T-helper 17 cell (primary cell): ENCODE measurements at places on chromosomes 4 and X. TPM values are rescaled to one million over a fixed set of nuclear protein-coding genes. Genes with fewer than 3 reads are reported as not detected.

- DNase-seq, result no peak
Observed at GRCh38 chr4:76078033-76078613, 3.6 kb downstream of the ART3 start.

DNA sequence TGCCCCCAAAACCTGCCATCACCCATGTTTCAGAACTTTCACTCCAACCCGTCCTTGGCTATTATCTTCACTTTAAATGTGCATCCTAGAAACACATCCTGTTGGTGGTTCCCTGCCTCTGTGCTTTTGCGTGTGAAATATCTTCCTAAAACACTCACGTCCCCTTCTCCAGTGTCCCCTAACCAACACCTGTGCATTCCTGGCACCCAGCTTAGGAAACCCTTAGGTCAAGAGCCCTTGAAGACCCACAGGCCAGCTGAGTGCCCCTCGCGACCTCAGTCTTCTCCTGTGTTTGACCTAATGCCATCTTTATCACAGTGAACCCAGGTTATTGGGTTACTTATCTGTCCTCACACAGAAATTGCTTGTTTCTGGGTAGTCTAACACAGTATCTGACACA, 117.6 kb downstream of the STK32B start:
- no peak for DNase-seq

DNA sequence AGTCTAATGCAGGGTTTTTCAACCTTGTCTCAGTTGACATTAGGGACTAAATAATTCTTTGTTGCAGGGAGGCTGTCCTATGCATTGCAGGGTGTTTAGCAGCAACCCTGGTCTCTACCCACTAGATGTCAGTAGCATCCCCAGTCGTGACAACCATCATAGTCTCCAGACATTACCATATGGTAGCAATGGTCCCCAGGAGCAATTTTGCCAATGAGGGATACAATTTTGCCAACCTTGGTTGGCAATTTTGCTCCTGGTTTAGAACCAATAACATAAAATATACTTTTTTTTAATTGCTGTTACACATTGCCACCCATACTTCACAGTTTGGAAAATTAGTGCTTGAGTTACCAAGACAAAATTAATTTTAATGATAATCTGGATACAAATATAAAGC, 6.0 kb downstream of the EREG start:
- no peak for DNase-seq

The TRIM60 gene
- total RNA-seq, result not detected

DNA sequence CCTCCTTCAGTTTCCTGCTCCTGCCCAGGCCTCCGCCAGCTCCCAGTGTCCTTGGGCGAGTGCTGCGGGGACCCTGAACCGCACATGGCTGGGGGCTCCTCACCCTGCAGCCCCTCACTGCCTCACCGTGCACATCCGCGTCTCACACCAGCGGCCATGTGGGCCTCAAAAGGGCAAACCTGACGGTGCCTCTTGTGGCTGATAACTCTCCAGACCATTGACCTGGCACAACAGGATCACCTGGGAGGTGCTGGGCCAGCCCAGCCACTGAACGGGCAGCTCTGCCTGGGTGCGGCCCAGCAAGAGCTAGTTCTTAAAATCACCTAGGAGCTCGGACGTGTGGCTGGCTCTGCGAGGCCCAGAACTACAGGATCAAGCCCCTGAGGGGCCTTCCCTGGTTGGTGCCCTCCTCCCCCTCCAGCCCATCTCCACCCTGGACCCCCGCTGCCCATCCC, 4.1 kb upstream of the S100P start:
- DNase-seq, result no peak

DNA sequence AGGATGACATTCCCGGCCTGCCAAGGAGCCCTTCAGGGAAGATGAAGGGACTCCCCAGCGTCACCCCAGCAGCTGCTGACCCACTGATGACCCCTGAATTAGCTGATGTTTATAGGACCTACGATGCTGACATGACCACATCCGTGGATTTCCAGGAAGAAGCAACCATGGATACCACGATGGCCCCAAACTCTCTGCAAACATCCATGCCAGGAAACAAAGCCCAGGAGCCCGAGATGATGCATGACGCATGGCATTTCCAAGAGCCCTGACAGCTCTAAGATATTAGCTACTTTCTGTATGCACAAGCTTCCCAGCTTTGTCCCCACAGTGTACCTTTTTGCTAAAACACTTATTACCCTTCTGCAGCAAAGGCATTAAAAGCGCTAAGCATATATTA, 14.4 kb downstream of the AMBN start:
- DNase-seq, result no peak

The SERTM2 gene
- total RNA-seq, result not detected

GRCh38 chrX:100478714-100479306, 68.7 kb upstream of the PCDH19 start:
- DNase-seq, result no peak

The SUPT20HL2 gene
- not detected for total RNA-seq

The CPZ gene
- not detected for total RNA-seq

The TAF7L gene
- not detected for total RNA-seq

DNA sequence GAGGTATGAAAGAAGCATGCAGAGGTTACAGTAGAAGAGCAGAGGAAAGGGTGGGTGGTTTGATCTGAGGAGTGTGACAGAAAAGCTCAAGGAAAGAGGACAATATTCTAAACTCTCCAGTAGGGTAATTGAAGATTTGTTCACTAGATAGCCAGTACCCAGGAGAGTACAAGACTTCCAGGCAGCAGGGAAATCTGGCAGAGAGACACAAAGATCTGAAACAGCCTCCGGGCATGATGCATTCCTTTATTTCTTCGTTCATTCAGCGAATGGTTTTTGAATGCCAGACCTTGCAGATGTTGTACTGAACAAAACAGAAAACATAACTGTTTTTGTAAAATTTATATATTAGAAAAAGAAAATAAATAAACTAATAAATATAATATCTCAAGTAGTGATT, 766.6 kb downstream of the FAT4 start:
- no peak for DNase-seq

DNA sequence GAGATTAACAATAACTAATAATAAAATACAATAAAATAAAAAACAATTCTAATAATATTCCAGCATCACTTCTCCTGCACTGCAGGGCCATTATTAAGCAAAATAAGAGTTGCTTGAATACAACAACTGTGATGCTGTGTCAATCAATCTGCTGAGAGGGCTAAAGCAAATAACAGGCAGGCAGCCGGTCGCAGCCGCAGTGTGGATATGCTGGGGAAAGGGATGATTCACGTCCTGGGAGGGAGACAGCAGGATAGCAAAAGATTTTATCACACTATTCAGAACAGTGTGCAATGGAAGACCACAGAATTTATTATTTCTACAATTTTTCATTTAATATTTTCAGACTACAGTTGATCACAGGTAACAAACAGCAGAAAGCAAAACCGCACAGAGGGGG, 76.5 kb upstream of the SMARCAD1 start:
- DNase-seq, result no peak

DNA sequence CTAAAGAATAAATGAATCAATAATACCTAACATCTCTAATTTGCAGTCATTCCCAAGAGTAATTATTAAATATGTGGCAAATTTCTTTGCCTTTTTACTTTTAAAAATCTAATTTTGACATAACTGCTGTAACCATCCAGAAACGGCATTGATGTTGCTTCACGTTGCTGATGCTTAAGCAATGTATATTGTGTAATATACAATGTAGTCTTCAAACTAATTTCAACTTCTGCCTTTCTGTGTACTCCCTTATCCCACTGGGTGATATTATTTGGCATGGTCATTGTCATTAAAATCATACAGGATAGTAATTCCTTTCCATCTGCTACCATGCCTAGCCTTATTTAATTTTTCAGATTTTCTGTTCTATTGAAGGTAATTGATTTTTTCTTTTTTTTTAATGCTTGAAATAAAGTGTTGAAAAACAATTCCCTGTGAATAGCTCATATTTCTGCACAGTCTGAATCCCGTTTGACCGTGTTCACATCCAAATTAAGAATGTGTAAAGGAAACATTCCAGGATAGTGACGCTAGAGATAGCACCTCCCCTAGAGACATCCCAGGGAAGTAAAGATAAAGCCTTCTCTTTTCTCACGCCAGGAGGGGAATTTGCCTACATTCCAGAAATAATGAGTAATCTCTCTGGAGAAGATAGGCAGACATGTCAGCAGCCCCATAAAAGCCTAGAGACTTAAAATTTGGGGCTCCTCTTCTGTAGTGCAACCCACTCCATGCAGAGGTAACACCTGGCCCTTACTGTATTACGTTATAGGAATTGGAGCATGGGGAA, 8.6 kb downstream of the FAM200B start:
- no peak for DNase-seq

DNA sequence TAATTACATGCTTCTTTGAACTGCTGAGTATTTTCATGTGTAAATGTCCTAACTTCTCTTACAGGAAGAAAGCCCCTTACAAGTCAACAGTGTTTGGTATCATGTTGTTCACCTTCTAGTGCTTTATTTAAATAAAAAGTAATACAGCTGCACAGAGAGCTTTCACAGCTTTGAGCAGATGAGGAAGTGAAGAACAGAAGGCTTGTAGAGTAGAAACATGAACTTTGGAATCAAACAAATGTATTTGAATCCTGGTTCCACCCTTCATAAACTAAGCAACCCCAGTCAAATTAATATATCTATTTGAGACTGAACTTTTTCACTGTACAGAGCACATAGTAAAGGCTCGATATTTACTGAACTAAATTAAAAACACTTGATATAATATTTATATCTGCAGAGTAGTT, 120.5 kb downstream of the CAMK2D start:
- DNase-seq, result no peak

The VCX2 gene
- not detected for total RNA-seq

The ARX gene
- not detected for total RNA-seq

- DNase-seq, result no peak
Observed at GRCh38 chr4:139774759-139775487, 109.3 kb downstream of the MGST2 start.

DNA sequence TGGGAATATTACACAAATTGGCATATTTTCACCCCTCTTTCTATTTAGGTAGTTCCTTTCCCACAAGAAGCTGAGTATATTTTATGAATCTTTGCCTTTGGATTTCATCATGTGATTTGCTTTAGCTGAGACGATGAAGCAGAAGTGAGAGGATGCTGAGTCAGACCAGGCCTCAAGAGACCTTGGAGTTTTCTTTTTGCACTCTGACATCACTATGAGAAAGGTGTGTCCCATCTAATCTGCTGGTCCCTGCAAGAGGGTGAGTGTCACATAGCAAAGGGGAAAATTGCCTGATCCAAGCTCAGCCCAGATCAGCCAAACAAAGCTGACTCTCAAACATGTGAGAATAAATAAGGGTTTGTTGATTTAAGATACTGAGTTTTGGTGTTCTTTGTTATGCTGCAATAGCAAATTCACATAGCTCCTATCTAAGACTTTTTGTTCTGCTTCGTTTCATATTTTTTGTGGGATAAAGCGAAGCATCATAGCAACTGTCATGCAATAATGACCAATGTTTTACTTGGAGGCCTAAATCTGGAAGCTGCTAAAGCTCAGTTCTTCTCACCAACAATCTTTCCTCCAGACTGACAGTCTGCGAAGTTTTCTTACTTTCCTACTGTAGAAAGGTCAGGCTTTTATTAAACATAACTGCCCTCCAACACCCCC, 176.9 kb downstream of the PDHA2 start:
- no peak for DNase-seq

DNA sequence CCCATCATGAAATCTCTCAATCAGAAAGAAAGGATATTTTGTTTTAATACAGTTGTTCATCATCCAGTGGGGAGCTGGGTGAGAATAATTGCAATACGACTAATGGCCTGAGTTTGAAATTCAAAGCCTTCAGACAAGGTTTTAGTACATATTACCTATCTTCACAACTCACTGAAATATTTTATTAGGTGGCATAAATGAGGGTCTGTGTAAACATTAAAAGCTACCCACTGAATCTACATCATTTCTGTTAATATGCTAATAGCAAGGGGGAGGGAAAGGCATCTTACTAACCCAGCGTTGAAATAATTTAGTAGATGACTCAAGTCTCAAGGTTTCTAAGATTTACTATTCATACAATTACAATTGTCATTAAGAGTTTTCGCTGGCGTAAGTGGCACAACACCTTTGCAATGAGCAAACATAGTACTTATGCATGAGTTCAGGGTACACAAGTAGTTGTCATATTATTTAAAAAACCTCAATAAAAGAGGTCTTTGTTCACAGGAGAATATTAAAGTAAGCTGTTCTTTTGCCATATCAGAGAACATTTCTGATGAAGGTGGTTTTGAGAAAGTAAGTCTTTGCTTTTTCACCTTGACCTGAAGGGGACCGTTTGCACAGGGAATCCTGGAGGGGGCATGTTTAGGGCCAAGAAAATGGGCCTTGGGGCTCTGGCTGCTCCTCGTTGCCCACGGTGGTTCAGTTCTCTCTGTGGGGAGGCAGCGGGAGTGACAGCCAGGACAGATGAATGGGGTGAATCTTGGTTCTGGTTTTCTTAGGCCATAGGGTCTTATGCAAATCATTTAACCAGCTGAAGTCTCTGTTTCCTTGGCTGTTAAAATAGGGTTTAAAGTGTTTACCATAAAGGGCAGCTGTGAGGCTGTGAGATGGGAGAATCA, 4.5 kb upstream of the RHOH start:
- no peak for DNase-seq

GRCh38 chr4:7171191-7171900, 21.0 kb upstream of the SORCS2 start:
- no peak for DNase-seq

The ZAR1 gene
- not detected for total RNA-seq

DNA sequence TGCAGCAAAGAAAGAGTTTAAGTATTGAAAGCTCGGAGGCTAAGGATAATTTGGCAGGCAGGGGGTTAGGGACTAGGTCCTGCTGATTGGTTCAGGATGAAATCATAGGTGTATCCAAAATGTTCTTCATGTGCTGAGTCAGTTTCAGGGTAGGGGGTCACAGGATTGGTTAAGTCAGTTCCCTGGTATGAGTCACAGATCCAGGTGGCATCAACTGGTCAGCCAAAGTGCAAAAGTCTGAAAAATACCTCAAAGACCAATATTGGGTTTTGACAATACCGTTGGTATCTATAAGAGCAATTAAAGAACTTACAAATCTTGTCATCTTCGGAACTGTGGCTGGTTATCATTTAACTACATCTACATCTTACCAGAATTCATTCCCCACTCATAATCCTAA, 25.6 kb upstream of the PRDM8 start:
- no peak for DNase-seq

The PRSS48 gene
- not detected for total RNA-seq

DNA sequence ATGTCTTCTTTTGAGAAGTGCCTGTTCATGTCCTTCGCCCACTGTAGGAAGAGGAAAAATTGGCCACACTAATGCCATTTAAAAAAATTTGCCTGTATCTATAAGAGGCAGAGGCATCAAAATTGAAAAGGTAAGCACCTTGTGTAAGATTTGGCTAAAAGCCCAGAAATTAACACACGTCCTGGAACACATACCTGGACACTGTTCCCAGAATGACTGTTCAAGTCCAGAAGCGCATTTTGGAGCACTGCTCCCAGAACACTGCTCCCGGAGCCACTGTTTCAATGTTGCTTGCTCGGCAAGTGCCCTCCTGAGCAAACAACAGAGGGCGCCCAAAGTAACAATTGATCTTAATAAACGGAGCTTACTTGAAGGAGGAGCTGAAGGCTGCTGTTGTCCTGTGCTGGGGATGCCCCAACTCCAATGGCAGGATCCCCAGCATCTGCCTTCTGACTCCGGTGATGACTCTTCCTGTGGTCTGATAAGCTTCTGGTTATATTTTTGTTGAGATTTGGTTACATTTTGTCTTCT, 1958.6 kb downstream of the C4orf33 start:
- DNase-seq, result no peak
